ENCODE measurements at places on chromosomes 16 and 17.

- peaks cover 2% of the 10 kb centered on the region for H3K36me3 ChIP-seq
- peaks cover 41% of the 10 kb centered on the region for H3K27me3 ChIP-seq
- DNase-seq = no peak
- peak overlapping the region; percentile 49 for H3K4me3 ChIP-seq
- peaks cover 2% of the 10 kb centered on the region for H3K4me1 ChIP-seq
Measured at GRCh38 chr17:45895304-45895968, 1.1 kb downstream of the MAPT start.

DNA sequence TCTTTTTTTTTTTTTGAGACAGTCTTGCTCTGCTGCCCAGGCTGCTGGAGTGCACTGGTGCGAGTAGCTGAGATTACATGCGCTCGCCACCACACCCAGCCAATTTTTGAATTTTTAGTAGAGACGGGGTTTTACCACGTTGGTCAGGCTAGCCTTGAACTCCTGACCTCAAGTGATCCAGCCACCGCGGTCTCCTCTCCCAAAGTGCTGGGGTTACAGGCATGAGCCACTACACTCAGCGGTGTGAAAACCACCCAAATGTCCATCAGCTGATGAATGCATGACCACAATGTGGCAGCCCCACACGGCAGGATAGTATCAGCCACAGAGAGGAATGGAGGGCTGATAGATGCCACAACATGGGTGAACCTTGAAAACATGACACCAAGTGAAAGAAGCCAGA lies 2.1 kb downstream of the P2RX5 start:
- H3K27ac ChIP-seq = no peak overlapping the region
- H3K27me3 ChIP-seq = no peaks in the 10 kb centered on the region

DNA sequence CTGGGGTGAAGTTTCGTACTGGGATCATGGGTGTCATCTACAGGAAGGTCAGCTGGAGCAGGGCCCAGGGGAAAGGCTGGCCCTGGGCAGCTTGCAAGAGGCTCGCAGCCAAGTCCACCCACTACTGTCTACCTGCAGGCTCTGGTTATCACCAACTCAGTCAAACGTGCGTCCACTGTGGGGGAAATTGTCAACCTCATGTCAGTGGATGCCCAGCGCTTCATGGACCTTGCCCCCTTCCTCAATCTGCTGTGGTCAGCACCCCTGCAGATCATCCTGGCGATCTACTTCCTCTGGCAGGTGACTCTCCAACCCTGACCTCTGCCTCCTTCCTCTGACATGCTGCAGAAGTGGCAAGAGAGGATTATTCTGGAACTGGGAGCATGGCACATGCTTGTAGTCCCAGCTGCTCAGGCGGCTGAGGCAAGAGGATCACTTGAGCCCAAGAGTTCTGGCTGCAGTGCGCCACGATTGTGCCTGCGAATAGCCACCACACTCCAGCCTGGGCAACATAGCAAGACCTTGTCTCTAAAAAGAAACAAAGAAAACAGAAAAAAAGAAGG lies 29.2 kb downstream of the ABCC3 start:
- no peak overlapping the region for H3K27ac ChIP-seq
- H3K4me1 ChIP-seq = peaks cover 7% of the 10 kb centered on the region
- no peak overlapping the region for H3K4me3 ChIP-seq
- no peak for DNase-seq
- no peaks in the 10 kb centered on the region for H3K27me3 ChIP-seq

DNA sequence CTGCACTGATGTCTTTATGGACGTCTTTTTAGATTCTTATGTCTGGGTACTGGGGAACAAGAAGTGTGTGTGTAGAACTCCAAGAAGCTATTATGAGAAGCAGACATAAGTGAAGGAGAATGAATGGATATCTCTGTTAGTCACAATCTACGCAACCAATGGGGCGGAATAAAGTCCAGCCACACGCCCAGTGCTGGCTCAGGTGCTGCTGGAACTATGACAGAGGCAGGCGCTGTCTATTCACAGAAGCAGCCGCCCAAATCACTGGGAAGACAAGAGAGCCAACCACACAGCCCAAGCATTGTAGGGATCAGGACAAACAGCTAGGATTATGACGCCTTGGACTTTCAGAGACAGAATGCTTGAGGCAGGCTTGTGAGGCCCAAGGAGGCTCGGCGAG lies 43.9 kb upstream of the ICAM2 start:
- H3K4me1 ChIP-seq = no peaks in the 10 kb centered on the region
- H3K27me3 ChIP-seq = no peaks in the 10 kb centered on the region
- no peak overlapping the region for H3K4me3 ChIP-seq

DNA sequence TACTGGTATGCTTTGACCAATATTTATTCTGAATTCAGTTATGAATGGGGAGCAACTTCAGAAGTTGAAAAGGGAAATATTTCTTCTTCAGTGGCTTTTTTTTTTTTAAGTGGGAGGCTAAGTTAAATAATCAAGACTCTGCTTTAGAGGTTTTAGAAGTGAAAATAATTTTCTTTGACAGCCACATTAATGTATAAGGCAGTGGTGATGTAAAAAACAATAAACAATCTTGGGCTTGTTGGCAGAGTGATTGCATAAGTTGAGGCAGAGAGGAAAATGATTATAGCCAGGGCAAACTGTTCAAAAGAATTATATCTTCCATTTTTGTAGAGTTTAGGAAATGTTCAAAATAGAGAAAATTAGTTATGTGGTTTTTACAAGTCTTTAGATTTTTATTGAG lies 5.4 kb upstream of the KRT12 start:
- DNase-seq = no peak
- no peak overlapping the region for H3K4me3 ChIP-seq
- no peaks in the 10 kb centered on the region for H3K4me1 ChIP-seq
- no peaks in the 10 kb centered on the region for H3K27me3 ChIP-seq

- H3K27me3 ChIP-seq = no peaks in the 10 kb centered on the region
- no peaks in the 10 kb centered on the region for H3K4me1 ChIP-seq
- H3K27ac ChIP-seq = no peak overlapping the region
- DNase-seq = no peak
- no peaks in the 10 kb centered on the region for H3K36me3 ChIP-seq
Measured at GRCh38 chr16:50940275-50940854, 198.5 kb downstream of the CYLD start.

- no peak overlapping the region for H3K27ac ChIP-seq
- H3K4me1 ChIP-seq = 0 out of 2 replicates have a peak, but pooled peaks cover 1% of the 10 kb centered on the region
- no peaks in the 10 kb centered on the region for H3K36me3 ChIP-seq
- DNase-seq = no peak
Measured at GRCh38 chr17:63983320-63983719, 10.6 kb upstream of the SCN4A start.

GRCh38 chr16:3070608-3071111 lies 5.2 kb downstream of the IL32 start:
- no peaks in the 10 kb centered on the region for H3K36me3 ChIP-seq
- peaks cover 2% of the 10 kb centered on the region for H3K4me1 ChIP-seq
- H3K27ac ChIP-seq = no peak overlapping the region
- H3K4me3 ChIP-seq = no peak overlapping the region
- DNase-seq = no peak
- H3K27me3 ChIP-seq = no peaks in the 10 kb centered on the region

DNA sequence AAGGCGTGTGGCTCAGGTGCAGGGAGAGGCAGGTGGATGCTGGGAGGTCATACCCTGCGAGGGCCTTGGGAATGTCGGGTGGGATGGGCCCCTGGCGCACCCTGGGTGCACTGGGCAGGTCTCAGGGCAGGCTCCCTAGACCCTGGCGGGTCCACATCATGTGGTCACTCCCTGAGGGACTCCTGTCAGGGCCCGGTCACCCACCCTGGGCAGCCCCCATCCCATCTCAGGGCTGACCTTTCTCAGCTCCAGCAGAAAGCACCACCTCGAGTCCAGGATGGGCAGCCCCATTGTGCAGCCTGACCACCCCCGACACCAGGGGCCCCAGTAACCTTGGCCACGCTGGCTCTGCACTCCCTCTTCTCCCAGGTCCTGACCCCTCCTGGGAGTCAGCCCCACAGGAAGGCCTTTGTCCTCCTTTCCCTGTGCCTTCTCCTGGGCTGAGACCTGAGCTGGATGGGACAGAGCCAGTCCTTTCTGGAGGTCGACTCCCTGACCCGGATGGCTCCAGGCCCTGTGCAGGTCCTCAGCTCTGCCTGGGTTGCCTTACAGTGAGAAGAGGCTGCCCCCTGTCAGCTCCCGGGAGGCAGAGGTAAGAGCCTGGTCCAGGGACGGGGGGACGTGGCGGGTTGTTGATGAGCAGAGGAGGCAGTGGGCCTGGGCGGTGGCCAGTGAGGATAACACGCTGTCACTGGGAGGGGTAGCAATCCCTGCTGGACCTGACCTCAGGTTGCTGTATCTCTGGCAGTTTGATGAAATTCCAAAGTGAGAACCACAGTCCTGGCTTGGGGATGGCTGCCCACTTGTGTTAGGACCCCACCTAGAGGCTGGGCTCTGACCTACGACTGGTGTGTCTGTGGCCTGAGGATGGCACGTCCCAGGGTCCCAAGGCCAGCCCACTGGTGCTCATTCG lies 77.9 kb downstream of the GOSR1 start:
- peak; percentile 27 for DNase-seq
- H3K4me3 ChIP-seq = no peak overlapping the region
- no peaks in the 10 kb centered on the region for H3K27me3 ChIP-seq
- no peaks in the 10 kb centered on the region for H3K36me3 ChIP-seq
- no peak overlapping the region for H3K27ac ChIP-seq

DNA sequence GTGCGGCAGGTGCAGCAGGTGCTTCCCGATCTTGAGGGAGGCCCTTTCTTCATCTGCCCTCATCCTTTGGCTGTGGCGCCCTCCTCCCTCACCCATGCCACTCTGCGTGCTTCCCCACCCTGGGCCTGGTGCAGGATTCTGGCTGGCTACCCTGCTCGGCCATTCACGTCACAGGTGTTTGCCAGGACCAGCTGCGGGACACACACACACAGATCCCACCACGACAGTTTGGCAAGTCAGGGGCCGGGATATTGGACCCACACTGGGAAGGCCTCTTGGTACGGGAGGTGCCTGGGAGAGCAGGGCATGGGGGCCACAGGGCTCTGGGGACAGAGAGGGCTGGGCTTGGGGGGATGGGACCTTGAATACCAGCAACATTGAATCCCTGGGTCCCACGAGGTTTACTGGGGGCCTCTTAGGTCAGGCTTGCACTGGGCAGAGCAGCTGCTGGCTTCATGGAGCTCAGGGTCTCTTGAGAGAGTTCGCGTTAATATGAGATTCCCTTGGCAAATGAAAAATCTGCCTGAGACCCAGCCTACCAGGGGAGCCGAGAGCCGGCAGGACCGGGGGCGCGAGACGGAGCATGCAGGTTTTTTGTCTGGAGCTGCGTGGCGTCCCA lies 15.1 kb downstream of the ADCY7 start:
- no peaks in the 10 kb centered on the region for H3K27me3 ChIP-seq
- H3K36me3 ChIP-seq = no peaks in the 10 kb centered on the region
- H3K4me1 ChIP-seq = peaks cover 5% of the 10 kb centered on the region
- H3K27ac ChIP-seq = no peak overlapping the region

- no peak for DNase-seq
- H3K4me3 ChIP-seq = no peak overlapping the region
- no peaks in the 10 kb centered on the region for H3K4me1 ChIP-seq
- no peak overlapping the region for H3K27ac ChIP-seq
- H3K36me3 ChIP-seq = no peaks in the 10 kb centered on the region
Measured at GRCh38 chr16:56983211-56983751, 6.1 kb upstream of the NLRC5 start.

DNA sequence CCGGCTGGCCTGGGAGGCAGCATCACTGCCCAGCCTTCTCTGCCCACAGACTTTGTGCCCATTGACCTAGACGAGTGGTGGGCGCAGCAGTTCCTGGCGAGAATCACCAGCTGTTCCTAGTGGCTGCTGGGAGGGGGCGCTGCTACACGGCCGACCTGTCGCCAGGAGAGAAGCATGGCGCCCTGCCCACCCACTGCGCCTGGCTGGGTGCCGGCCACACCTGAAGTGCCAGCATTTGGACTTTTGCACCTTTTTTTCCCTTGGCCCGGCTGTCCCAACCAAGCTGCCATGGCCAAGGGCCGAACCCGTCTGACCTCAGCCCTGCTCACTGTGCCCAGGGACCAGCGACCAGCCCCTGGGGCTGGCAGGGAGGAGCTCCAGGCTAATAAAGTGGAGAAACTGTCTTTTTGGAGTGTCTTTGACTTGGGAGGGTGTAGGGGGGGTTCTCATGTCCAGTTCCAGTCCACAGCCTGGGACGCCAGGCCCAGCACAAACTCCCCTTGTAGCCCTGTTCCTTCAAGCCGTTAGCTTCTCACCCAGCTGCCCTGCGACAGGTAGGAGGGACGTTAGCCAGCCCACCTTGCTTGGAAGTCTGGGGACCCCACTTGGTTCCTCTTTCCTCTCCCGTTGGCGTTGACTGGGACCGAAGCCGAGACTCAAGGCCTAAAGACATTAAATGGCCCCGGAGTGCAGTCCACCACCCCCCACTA lies 939 bp upstream of the WDR90 start:
- peaks cover 2% of the 10 kb centered on the region for H3K4me1 ChIP-seq
- H3K4me3 ChIP-seq = peak overlapping the region; percentile 61
- H3K27me3 ChIP-seq = no peaks in the 10 kb centered on the region
- no peak for DNase-seq
- no peak overlapping the region for H3K27ac ChIP-seq

DNA sequence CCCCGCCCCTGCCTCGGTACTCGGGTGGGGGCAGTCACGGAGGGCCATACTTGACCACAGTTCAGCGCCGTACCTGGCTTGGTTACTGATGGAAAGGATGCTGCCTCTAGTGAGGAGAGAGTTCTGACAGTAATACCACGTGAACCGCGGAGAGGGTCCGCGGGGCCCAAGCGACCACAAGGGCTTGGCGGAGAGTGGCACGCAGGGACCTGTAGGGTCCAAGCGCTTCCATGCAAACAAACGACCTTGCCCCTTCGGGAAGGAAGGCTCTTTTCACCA lies 9.2 kb downstream of the KDM6B start:
- no peaks in the 10 kb centered on the region for H3K4me1 ChIP-seq
- peaks cover 25% of the 10 kb centered on the region for H3K27me3 ChIP-seq
- no peak overlapping the region for H3K27ac ChIP-seq

DNA sequence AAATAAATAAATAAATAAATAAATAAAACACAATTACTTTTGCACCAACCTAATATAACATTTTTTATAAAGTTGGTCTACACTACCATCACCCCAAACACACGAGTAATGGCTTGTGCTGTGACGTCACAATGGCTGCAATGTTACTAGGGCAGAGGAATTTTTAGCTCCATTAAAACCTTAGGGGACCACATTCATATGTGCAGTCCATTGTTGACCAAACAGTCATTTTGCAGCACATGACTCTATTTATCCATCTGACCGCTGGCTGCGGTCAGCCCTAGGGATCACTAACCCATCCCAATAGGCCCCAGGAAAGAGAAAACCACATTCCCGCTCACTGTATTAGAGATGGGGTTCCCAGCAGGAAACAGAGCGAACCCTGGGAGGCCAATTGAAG lies 9.6 kb downstream of the CDH5 start:
- no peak overlapping the region for H3K4me3 ChIP-seq
- no peaks in the 10 kb centered on the region for H3K4me1 ChIP-seq
- DNase-seq = no peak
- H3K27me3 ChIP-seq = no peaks in the 10 kb centered on the region
- H3K36me3 ChIP-seq = no peaks in the 10 kb centered on the region
- no peak overlapping the region for H3K27ac ChIP-seq

DNA sequence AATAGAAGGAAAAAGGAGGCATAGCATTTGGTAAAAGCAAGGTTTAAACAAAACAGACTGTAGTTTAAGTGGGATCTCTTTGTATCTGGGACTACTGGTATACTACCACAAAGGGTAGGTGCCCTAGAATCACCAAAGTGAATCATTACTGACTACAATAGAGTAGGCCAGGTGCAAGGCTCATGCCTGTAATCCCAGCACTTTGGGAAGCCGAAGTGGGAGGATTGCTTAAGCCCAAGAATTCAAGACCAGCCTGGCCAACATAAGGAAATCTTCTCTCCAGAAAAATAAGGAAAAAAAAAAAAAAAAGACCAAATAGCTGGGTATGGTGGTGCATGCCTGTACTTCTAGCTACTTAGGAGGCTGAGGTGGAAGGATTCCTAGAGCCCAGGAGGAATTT lies 60.8 kb upstream of the CORO6 start:
- H3K4me3 ChIP-seq = no peak overlapping the region
- H3K4me1 ChIP-seq = no peaks in the 10 kb centered on the region
- no peak for DNase-seq
- no peak overlapping the region for H3K27ac ChIP-seq
